ENCODE measurements at places on chromosomes 13 and 19.

DNA sequence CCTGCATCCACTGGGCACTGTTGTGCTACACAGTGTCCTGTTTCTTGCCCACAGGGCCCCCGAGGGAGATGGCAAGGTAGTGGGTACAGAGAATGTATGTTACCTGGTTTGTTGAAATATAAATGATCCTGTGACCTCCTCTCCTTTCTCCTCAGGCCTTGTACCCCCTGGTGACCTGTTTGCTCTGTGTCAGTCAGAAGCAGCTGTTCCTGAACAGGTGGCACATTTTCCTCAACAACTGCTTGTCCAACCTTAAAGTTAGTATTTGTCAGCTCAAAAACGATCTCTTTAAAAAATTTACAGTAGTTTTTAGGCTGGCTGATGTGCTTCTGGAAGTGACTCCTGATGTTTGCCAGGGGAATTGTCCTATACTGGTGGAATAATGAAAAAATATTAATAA lies 105.1 kb downstream of the FRY start:
- no peak for DNase-seq

DNA sequence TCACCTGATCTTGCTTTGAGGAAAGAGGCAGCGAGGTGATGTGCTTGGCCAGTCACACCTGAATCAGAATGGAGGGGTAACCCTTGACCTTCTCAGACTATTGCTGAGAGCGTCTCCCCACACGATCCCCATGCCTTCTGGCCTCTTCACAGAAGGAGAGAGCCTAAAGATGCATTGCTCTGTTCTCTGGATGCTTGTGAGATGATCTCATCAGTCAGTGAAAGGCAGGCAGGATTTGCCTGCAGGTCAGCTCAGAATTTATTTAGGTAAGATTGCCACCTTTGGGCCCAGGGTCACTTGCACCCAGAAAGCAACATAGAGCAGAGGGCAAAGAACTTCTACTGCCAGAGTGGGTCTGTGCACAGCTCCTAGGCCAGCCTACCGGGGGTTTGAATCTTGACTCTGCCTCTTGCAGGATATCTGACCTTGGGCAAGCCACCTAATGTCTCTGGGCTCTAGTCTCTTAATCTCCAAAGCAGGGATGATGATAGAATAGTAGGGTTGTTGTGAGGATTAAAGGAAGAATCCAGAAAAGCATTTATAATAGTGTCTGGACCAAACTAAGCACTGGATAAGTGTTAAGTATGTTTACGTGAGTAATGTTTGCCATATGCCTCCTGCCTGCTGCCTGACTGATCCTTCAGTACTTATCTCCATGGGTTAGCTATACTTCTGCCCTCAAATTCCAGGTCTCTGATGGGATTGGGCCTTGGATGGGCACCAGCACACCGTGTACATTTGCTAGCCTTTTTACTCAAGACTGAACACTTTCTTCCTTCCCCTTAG lies 8.4 kb upstream of the FLT1 start:
- DNase-seq, result no peak

DNA sequence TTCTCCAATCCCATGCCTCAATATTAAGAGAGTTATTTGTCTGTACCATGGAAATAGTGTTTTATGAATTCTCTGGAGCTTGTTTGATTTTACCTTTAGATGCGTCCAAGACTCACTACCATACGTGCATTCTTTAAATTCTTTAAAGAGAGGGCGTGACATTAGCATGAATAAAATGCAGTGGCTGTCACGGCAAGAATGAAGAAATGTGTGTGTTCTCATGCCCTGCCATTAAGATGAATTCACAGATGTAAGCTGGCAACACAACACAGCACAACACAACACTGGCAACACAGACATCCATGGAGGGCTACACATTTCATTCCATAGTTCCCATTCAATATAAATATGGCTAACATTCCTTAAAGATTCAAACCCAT lies 213.4 kb downstream of the ENOX1 start:
- DNase-seq, result peak; percentile 40

DNA sequence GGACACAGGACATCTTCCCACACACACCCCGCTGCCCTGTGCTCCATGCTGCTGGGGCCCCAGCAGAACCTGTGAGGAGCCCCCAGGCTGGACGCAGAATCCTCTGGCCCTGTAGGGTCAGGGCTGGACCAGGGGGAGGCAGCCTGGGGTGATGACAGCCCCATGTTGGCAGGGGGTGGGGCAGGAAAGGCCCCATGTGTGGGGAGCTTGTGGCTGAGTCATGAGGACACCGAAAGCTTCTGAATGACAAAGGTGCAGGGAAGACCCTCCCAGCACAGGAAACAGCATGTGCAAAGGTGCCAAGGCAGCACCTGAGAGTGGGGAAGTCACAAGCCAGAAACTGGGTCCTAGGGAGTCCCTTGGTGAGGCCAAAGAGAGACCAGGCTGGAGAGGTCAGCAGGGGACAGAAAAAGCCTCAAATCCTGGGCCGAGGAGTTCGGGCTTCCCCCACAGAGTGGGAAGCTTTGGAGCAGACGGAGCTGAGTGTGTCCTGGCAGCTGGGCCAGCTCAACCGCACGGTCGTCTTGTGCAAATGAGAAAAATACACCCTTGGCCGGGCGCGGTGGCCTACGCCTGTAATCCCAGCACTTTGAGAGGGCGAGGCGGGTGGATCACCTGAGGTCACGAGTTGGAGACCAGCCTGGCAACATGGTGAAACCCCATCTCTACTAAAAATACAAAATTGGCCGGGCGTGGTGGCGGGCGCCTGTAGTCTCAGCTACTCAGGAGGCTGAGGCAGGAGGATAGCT lies 17.5 kb downstream of the ATP8B3 start:
- no peak for DNase-seq

GRCh38 chr19:43662487-43662886 lies 7.5 kb downstream of the PLAUR start:
- no peak for DNase-seq

DNA sequence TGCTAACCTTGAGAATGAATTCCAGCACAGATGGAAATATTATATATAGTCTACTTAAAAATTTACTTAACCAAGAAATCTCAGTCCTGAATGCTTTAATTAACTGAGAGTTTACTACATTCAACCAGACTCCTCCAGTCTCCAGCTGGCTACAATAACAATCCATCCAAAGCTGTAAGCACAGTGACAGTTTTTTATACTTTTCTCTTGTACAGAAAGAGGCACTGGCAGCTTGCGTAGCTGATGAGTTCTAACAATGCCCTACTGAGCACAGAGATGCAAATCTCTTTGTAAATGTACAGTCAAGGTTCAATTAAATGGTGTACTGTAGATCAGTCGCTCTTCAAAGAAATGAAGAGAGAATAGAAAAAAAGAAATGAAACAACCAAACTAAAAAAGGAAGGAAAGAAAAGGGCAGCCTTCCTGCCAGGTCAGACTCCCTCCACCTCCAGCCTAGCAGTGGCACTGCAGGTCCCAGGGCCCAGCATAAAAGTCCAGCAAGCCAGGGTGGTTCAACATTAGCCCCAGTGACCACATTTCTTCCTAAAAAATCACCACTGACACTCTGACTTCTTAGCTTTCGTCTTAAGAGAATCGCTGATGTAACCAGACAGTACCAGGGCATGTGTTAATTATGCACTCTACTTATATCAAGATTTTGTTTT lies 88.4 kb downstream of the SACS start:
- no peak for DNase-seq

DNA sequence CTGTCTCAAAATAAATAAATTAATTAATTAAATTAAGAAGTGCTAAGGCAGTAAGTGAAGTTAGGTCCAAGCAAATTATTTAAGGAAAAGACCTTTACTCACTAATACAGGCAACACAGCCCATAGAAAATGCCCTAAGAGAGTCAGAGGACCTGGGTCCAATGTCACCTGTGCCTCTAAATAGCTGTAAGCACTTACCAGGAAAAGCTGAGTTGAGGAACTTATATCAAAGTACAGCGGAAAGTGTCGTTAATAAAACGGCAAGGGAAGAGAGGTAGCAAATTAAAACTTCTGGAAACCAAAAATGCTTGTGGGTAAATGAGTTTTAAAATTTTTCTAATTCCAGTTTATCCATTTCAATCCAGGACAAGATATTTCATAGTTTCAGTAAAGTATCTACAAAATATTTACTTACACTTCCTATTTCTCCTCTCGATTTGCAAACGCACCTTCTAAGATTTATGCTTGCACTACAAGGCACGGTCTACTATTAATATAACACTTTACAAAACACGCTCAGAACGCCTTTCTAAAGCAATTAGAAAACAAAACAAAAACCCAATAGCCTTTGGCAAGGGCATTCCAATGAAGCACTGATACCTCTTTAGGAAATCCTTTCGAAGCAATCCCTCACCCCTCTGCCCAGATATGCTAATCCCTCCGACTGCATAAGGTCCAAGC lies 963 bp downstream of the VPS36 start:
- no peak for DNase-seq

- DNase-seq, result no peak
These were observed 17.7 kb downstream of the TSHZ3 start for GRCh38 chr19:31331536-31331935.

DNA sequence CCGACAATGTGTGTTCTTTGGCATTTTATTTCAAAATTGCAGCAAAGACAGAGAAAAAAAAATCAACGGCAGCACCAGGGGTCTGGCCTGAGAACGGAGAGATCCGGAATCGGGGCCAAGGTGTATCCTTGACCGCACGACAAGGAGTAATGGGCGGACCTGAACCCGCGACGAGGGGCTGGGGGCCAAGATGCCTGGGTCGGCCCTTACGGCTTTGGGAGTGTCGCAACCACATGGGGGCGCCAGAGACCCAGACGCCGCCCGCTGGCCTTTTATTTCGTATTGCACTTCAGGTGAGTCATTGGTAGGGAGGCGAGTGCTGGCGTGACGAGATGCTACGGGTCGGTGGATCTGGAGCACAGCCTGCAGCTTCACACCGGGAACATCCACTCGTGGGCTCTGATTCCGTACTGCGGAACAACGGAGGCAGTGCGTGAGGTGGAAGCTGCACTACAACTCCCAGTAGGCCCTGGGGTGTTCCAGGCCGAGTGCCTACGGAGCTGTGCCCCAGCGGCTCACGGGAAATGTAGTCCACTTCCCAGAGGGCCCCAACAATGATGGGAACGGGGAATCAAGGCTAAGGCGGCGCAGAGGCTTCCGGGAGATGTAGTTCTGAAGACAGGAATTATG lies 15.7 kb downstream of the BCAT2 start:
- DNase-seq, result peak; percentile 88

DNA sequence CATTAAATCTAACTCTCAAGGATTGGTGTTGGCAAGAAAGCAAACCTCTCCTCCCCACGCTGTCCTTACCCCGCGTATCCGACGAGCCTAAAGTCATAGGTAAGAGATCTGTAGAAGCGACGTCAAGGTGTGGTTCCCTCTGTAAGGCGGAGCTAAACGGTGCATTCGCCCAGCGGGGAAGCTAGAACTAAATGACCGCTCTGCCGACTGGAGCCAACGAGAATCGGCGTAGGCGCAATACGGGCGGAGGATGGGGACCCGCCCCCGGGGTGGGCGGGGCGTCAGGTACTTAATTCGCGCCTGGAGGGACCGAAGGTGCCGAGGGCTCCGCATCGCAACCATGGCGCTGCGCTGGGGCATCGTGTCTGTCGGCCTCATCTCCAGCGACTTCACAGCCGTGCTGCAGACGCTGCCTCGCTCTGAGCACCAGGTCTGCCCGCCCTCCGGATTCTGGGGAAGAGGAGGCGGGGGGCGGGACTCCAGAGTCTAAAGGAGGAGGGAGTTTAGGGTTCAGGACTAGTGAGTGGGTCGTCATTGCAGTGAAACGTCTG lies at the start of gene DHDH:
Gene DHDH, plus strand, starts transcription at position 318 of the 551 bp plus-strand sequence. Its CDS starts 23 bp downstream, at position 341.
- no peak for DNase-seq

- DNase-seq, result no peak
These were observed 24.6 kb downstream of the DCT start for GRCh38 chr13:94454906-94455305.

- DNase-seq, result no peak
These were observed 26.9 kb upstream of the PIK3R2 start for GRCh38 chr19:18126097-18126496.

- DNase-seq, result no peak
These were observed 8.1 kb upstream of the CHST8 start for GRCh38 chr19:33613620-33614000.

GRCh38 chr13:20796791-20797508 lies 23.2 kb upstream of the EEF1AKMT1 start:
- DNase-seq, result no peak

DNA sequence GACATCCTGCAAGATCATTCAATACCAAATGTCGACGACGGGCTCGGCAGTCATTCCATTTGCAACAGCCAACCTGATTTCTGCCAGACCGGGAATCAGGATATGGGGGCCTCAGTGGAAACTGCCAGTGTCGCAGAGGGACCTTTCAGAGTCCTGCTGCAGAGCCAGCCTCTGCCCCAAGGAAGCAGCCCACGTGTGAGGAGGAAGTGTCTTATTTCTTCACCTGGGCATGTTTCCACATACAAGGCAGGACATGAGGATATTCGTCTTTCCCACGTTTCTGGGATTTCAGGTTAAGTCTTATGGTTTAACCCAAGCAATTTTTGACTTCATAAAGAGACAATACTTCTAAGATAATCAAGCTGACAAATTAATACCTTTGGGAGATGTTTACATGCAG lies 69.9 kb downstream of the ABCC4 start:
- DNase-seq, result no peak

DNA sequence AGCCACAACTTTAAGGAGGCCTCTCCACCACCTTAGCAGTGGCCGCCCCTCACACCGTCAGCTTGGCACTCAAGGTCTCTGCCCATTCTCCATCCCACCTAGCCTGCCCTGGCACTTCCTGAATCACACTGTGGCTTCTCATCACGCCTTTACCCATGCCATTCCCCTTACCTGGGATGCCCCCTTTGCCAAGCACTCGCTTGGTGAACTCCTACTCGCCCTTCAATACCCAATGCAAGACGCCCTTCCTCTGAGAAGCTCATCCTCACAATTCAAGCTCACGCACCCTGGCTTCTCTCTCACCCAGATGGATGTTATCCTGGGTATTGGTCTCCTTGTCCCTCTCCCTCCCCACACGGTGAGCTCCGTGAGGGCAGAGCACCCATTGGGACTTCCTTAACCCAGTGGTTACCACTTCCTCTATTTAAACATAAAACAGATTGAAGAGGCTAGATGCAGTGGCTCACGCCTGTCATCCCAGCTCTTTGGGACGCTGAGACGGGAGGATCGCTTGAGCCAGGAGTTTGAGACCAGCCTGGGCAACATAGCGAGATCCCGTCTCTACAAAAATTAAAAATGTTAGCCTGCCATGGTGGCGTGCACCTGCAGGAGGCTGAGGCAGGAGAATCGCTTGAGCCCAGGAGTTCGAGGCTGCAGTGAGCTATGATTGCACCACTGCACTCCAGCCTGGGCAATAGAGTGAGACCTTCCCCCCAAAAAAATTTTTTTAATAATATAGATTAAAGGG lies 12.6 kb upstream of the SHD start:
- DNase-seq, result no peak

GRCh38 chr13:30039511-30039911 lies 189.1 kb upstream of the UBL3 start:
- DNase-seq, result no peak

- no peak for DNase-seq
These were observed 41.1 kb upstream of the MATK start for GRCh38 chr19:3827306-3827705.

DNA sequence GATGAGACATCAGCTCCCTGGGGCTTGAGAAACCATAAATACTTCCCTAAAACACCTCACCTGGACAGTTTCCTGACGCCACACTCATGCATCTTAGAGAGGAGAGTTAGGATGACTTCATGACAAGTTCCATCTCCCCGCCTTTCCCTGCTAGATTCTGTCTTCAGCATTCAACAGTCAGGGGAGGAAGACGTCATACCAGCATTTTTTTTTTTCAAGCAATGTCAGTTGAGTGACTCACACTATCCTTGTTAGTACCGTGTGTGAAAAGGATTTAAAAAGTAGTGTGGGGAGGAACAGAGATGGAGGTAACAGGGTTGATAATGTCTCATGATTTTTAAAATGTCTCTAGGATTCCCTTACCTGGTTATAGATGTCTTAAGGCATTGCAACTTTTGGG lies at the start of gene OR7D2:
Gene OR7D2, plus strand, starts transcription at position 79 of the 400 bp plus-strand sequence. CDS start 6,803 bp downstream, outside the sequence.
- no peak for DNase-seq
